GM19239 (cell line): ENCODE measurements at places on chromosomes 13 and 19.

DNA sequence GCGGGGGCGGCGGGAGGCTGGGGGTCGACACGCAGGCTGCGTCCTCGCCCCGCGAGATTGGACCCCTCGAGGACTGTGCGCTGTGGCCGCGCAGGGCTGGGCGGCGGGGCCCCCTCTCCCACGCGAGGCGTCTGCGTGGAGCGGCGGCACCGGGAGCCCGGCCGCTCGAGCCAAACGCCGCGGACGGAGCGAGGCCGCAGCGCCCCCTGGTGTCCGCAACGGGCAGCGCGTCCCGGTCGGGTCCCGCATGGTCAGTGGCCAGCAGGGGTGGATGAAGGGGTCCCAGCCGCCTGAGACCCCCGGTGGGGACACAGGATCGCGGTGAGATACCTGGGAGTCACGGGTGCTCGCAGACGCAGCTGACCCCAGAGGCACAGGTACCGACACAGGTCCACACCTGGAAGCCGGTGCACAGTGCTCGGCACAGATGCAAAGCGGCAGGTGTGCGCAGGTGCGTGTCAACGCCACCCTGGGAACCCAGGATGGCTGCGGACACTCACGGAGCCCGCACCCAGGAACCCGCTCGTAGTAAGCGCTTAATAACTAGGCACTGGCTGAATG is 2.1 kb upstream of the CIRBP start:
- DNase-seq: no peak

GRCh38 chr19:31152906-31153305 is 196.3 kb downstream of the TSHZ3 start:
- no peak for DNase-seq

DNA sequence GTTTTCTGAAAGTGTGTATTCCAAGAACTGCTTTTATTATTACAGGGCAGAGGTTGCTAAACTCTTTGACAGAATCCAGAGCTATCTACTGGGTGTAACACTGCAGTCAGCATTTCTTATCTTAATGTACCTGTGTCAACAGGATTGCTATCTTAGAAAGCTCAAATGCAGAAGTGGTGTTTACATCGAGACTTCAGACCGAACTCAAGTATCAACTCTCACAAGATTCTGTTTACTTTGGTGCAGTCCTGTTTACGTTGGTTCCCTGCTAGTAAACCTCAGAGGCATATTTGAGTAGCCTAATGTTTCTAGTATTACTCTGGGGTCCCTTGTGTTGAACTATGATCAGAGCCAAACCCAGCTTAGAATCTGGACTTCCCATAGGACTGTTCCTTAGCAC is 20.5 kb downstream of the SLC15A1 start:
- DNase-seq: no peak

GRCh38 chr13:66546534-66547379 is 683.4 kb downstream of the PCDH9 start:
- DNase-seq: no peak

DNA sequence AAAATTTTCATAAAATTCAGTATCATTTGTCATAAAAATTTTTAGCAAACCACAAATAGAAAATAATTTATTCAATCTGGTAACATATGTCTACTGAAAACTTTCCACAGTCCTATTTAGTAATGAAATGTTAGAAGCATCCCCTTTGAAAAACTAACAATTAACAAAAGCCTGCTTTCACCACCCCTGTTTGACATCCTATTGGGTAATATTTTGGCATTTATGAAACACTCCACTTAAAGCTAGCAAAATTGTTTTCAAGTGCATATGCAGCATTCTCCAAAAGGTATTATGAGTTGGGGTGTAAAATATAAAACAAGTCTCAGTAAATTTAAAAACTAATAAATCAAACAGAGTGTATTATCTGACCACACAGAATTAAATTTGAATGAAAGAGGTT is 189.4 kb downstream of the NBEA start:
- DNase-seq: no peak

DNA sequence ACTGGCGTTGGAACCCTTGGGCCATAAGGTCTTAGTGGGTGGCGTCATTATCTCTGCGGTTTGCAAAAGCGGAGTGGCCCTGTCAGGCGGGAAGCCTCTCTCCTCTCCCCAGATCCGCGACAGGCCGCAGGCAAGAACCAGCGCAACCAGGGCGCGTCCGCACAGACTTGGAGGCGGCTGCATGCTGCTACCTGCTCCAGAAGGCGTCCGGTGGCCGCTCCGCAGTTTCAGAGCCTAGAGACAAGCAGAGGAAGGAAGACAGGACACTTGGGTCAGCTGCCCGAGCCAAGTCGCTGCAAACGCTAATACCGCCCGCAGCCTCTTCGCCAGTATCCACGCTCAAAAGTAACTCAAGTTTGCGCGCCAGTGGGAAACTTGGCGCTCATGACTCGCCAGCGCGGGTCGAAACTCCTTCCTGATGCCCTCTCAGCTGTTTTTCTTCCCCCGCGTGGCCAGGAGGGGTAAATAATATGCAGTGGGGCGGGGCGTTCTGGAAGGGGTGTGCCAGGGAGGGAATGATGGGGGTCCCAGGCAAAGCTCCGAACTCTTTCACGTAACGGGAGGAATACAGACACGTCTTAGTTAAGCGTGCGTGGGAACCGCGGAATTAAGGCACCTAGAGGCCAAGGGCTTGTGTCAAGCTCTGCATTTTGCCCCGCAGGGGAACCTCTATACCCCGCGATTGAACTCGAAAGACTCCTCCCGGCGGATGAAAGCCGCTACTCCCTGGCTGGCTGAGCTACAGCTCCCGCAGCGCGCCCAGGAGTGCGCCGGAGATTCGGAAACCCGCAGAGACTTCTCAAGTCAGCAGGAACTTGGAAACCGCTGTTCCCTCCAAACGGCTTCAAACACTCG is at the start of gene EDNRB:
TSS of gene EDNRB (minus strand) at position 441 of the 855 bp plus-strand sequence. CDS start at position 183, 258 bp downstream.
- no peak for DNase-seq

- no peak for DNase-seq
Measured at GRCh38 chr13:23889615-23890607, 711 bp upstream of the MIPEP start.

DNA sequence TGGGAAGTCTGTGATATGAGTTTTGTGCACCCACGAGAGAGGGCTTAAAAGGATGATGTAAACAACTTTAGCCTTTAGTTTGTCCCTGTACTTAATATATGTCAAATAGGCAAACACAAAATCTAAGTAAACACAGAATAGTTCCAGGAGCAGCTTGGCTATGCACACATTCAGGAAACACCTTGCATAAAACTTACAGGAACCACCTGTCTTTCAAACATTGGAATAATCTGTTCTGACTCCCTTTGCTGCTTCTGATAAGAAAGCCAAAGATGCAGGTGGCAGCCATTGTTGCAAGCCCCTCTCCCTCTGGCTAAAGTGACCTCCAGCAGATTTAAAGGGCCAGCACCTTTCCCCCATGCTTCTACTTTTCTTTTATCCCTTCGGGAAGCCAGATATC is 4.7 kb downstream of the EEF1AKMT1 start:
- DNase-seq: no peak

DNA sequence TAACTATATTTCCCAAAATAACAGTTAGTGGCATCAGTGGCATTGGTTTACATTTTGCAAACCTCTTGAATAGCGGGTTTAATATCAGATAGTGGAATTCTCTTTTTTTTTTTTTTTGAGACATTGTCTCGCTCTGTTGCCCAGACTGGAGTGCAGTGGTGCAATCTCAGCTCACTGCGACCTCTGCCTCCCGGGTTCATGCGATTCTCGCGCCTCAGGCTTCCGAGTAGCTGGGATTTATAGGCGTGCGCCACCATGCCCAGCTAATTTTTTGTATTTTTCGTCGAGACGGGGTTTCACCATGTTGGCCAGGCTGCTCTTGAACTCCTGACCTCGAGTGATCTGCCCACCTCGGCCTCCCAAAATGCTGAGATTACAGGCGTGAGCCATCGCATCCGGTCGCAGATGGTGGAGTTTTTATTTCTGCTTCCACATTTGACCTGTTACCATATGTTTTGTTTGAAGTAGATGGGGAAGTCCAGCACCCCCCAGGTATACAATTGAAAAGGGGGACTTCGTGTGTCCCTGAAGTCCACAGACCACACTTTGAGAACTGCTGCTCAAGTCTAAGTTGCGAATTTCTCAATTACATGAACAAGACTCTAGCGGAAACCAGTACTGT is 40.5 kb upstream of the XPO4 start:
- no peak for DNase-seq

GRCh38 chr19:2268480-2268830 is 12.2 kb upstream of the JSRP1 start:
- no peak for DNase-seq

- DNase-seq: no peak
Measured at GRCh38 chr13:50650592-50651504, 192.6 kb downstream of the DLEU7 start.

GRCh38 chr19:10712754-10713153 is 5.1 kb upstream of the DNM2 start:
- DNase-seq: no peak

DNA sequence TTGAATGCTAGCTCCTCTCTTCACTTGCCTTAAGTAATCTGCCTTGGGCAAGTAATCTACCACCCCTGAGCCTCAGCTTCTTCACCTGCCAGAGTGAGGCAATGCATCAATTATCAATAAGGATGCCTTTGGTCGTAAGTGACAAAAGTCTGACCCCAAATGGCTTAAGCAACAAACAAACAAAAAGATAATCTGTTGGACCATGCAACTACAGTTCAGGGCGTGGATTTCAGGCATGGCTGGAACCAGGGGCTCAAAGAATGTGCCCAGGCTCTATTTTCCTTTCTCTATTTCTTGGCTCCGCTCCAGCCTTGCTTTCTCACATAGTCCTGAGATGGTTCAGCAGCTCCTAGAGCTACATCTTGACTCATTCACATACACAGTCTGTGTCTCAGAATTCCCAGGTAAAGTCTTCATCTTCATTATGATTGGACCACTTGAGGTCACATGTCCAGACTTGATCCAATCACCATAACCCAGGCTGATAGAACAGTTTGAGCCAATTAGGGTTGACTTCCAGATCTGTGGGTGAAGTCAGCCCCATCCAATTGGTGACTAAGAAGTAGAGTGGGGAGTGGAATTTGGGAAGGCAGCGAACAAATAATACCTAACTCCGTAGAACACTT is 29.6 kb downstream of the ACSBG2 start:
- no peak for DNase-seq

GRCh38 chr13:110541526-110541920 is 20.0 kb downstream of the RAB20 start:
- DNase-seq: no peak

DNA sequence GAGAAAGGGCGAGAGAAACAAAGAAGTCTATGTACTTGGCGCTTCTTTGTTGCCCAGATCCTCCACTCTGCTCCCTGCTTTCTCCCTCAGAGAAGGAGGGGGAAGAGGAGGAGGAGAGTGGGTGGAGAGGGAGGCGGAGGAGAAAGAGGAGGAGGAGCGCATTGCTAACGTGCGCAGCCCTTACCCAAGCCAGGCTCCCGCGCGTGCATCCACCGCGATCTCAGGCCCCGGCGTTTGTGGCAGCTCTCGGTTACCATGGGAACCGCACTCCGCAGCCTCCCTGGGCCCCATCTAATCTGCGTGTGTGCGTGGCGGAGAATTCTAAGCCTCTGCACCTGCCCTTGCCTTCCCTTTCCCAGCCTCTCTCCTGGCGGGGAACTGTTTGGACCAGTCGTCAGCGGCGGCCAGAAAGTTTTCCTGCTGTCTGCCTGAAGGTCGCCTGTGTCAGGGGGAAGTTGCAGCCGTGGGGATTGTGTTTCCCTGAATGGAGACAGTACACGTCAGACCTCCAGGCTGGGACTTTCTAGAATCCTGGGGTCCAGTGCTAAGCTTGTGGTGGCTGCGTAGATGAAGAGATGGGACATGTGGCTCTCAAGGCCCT is at the start of gene ERICH6B:
TSS of gene ERICH6B (minus strand) at position 239 of the 601 bp plus-strand sequence. CDS start 18,734 bp downstream, outside the sequence.
- DNase-seq: no peak

- no peak for DNase-seq
Measured at GRCh38 chr13:75399168-75399878, 82.6 kb downstream of the TBC1D4 start.

- DNase-seq: no peak
Measured at GRCh38 chr19:47444388-47444821, 25.1 kb upstream of the MEIS3 start.

GRCh38 chr19:533364-534058 is 2.0 kb downstream of the CDC34 start:
- DNase-seq: no peak

- no peak for DNase-seq
Measured at GRCh38 chr19:409516-410242, 732 bp upstream of the C2CD4C start.

DNA sequence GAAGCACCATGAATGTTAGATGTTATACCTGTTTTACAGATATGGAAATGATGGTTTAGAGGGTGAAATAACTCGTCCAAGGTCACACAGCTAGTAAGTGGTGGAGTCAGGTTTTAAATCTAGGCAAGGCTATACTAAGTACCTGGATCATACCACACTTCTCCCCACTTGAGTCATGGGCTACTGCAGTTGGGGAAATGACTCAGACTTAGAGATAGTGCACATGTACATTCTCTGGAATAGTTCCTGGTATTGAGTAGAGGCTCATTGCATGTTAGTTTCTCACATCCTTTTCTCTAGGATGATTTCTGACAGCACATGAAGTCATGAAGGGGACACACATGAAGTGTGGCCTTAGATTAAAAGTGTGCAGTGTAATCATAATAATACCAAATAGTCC is 76.2 kb upstream of the TNFSF11 start:
- no peak for DNase-seq

- peak; percentile 65 for DNase-seq
Measured at GRCh38 chr13:113862931-113863523, 849 bp downstream of the GAS6 start.

- no peak for DNase-seq
Measured at GRCh38 chr13:60229708-60230272, 66.1 kb upstream of the DIAPH3 start.

GRCh38 chr13:50075619-50076097 is 60.4 kb downstream of the KCNRG start:
- no peak for DNase-seq

GRCh38 chr19:16094360-16095070 is 17.2 kb upstream of the RAB8A start:
- no peak for DNase-seq

- DNase-seq: no peak
Measured at GRCh38 chr13:59666504-59666903, 497.2 kb downstream of the DIAPH3 start.

- no peak for DNase-seq
Measured at GRCh38 chr13:39038569-39039030, 344 bp downstream of the NHLRC3 start.

- no peak for DNase-seq
Measured at GRCh38 chr19:9861503-9861902, 26.4 kb downstream of the PIN1 start.

GRCh38 chr19:31589109-31589508 is 239.9 kb upstream of the TSHZ3 start:
- DNase-seq: no peak
